Hematopoietic multipotent progenitor cell treated with erythropoietin and hydrocortisone succinate and interleukin-3 and kit ligand, for 4 days (in vitro differentiated cells): ENCODE measurements at places on chromosomes 1 and 21.

- DNase-seq: no peak
These were observed 528.9 kb downstream of the OMA1 start for GRCh38 chr1:58017641-58018040.

GRCh38 chr21:38869946-38870345 is 64.2 kb downstream of the ETS2 start:
- peak; percentile 43 for DNase-seq

- DNase-seq: no peak
These were observed at the start of gene TFF1 for GRCh38 chr21:42366292-42367010. TFF1 (minus strand) TSS chr21:42366535; CDS start chr21:42366495, 40 bp downstream.

DNA sequence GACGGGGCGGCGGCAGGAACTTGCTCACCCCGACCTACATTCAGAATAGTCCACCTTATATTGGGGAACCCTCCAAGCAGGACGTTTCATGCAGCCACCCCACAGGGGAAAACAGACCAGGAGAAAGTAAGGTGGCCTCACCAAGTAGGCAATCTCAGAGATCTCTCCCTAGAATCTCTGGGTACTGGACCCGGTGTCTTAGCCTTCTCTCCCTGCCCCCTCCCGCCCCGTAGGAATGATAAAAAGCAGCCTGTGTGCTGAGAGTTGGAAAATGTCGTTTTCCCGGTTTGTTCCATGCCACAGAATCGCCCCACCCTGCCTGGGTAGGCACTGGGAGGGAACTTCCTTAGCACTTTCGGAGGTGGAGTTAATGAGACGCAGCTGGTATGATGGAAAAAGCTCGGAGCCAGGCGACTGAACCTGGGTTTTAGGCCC is 789 bp upstream of the PTPN14 start:
- DNase-seq: no peak

- no peak for DNase-seq
These were observed 54.7 kb downstream of the RIPK4 start for GRCh38 chr21:41712201-41712600.

DNA sequence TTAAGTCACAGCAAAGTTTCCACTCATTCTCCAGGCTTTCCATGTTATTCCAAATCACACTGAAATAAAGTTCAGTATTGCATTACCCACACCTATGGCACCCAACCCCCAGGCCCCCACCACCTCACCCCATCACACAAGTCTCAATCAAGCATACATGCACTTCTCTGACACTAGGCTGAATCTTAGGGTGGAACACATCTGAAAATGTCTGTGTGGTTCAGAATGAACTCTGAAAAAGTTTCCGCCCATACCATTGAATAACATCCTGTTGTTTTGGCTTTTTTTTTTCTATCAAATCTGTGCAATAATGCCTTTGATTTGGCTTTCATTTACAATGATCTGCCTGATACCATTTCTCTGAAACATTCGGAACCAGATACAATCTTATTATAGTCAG is 25.8 kb upstream of the LRRC8C start:
- no peak for DNase-seq

GRCh38 chr1:182651339-182651724 is 33.1 kb downstream of the RGS8 start:
- DNase-seq: no peak
